ENCODE measurements at places on chromosomes 6 and 20.

DNA sequence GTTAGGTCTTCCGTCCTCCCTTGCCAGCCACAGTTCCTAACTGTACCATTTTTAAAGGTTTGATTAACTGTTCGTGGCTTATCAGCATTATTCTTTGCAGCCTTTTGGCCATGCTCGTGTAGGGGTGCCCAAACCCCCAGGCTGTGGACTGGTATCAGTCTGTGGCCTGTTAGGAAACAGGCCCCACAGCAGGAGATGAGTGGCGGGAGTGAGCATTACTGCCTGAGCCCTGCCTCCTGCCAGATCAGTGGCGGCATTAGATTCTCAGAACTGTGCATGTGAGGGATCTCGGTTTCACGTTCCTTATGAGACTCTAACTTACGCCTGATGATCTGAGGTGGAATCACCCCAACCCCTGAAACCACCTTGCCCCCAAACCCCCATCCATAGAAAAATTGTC is 79.3 kb downstream of the TBC1D7 start:
- DNase-seq = no peak

DNA sequence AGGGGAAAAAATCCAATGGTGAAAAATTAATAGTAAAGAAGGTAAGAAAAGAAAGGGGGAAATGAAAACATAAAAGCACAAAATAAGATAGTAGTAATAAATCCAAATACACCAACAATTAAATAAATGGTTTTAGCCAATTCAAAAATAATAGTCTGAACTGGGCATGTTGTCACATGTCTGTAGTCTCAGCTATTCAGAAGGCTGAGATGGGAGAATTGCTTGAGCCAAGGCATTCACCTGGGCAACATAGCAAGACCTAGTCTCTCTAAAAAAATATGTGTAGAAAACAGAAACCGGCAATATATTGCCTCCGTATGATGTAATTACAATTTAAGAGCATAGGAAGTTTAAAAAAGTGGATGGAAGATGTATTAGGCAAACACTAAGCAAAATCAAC is 311.3 kb upstream of the FERMT1 start:
- no peak for DNase-seq

DNA sequence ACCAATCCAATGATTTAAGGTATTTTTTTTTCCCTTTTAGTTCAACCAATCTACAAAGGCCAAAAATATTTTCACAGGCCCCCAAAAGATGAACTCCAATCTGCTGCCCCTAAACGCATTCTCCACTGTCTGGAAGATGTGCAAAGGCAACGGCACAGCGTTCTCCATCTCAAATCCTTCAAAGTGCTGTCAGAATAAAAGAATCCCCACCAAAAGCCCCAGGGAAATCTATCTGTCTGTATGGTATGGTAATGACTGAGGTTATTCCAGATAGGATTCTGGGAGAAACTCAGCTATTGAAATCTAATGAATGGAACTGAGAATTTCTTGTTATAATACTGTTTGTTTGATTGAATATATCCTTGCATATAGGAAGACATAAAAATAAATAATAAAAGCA is 217.8 kb upstream of the CCN2 start:
- no peak for DNase-seq

DNA sequence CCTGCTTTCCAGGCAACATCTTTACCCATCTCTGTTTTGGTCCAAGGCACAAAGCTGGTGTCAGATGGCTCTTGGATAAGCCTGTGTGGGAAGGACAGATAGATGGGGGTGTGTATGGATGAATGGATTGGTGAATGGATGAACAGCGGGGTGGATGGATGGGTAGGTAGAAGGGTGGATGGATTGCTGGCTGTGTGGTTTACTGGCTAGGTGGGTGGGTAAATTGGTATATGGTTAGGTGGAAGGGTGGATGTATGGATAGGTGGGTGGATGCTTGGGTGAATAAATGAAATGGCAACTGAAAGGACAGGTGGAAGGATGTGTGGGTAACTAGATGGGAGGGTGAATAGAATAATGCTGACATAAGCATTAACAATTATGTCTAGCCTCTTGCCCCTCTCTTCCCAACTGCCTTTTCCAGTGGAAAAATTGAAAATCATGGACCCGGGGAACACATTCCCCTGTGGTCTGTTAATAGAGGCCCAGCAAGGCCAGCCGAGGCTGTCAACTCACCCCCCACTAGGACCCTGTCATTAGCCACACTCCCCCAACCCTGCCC is 43.8 kb upstream of the RSPO4 start:
- DNase-seq = no peak

DNA sequence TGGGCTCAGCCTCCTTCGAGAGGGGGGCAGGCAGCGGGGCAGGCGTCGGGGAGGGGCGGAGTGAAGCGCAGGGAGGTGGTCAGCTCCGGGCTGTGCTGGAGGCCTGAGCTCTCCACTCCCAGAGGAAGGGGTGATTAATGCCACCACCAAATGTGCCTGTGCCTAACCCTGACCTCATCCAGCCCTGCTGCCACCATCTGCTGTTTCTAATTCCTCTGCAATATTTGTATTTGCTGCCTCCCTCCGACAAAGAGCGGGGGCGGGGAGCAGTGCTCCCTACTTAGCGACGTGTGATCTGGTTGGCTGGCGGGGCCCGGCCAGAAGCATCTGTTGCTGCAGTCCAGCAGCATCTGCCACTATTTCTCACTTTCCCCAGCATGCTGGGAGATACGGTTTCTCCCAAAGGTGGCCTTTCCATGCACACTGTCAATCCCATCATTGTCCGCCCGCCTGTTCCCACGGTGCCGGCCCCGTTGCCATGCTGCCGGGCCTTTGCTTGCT is 47.0 kb downstream of the DLL1 start:
- DNase-seq = no peak

GRCh38 chr6:31597006-31597405 is 4.2 kb upstream of the NCR3 start:
- no peak for DNase-seq

GRCh38 chr6:129369737-129370136 is 340.2 kb downstream of the ARHGAP18 start:
- DNase-seq = no peak

- no peak for DNase-seq
Measured at GRCh38 chr6:6886886-6887285, 220.9 kb upstream of the RREB1 start.

- DNase-seq = no peak
Measured at GRCh38 chr6:118791499-118791898, 102.5 kb upstream of the ASF1A start.

- no peak for DNase-seq
Measured at GRCh38 chr6:21450628-21451027, 142.9 kb upstream of the SOX4 start.

DNA sequence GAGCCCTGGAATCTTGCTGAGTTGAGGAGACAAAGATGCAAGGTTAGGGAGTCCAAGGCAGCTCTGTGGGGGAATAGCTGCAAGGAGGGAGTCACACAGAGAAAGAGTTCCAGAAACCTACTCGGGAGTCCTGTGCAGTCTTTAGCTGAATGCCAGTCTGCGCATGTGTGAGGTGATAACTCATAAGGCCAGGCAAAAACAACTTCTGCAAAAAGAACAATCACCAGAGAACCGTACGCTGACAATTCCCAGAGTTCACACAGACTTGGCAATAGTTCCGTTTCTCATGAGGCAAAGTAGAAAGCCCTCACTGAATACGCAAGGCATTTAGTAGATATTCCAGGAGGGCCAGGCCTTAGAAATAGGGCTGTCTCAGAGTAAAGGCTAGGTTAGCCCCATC is 135.2 kb upstream of the TAB2 start:
- DNase-seq = no peak

DNA sequence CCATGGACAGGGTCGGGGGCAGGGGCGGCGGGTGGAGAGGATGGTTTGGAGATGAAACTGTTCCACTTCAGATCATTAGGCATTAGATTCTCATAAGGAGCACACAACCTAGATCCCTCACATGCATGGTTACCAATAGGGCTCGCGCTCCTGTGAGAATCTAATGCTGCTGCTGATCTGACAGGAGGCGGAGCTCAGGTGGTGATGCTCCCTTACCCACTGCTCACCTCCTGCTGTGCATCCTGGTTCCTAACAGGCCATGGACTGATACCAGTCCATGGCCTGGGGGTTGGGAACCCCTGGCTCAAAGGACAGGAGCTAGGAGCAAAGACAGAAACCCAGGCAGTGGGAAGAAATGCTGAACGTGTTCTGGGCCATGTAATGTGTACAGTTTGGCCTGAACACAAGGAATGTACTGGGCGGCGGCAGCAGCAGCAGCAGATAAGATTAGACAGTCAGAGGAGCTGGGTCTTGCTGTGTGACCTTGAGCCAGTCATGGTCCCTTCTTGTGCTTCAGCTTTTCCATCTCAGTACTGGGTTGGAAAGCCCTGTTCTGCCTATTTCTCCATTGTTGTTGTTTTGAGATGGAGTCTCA is 4.7 kb upstream of the SPAG4 start:
- DNase-seq = no peak

GRCh38 chr6:13492357-13492756 is 5.0 kb upstream of the GFOD1 start:
- no peak for DNase-seq

DNA sequence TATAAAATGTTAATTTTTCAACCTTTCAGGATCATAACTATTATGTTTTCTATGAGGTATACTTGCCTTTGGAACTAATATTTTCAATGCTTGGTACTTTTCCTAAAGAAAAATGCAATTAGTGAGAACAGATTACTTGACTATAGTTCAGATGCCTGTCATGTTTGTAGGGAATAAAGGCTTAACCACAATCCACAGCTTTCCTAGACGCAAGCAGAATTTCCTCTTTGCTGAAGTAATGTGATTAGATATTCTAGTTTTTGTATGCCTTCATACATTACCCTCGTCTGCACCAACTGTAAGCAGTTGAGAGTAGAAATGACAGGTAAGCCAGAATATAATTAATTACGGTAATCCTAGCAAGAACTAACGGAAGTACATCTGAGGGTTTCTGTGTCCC is 581.4 kb upstream of the MMS22L start:
- no peak for DNase-seq

DNA sequence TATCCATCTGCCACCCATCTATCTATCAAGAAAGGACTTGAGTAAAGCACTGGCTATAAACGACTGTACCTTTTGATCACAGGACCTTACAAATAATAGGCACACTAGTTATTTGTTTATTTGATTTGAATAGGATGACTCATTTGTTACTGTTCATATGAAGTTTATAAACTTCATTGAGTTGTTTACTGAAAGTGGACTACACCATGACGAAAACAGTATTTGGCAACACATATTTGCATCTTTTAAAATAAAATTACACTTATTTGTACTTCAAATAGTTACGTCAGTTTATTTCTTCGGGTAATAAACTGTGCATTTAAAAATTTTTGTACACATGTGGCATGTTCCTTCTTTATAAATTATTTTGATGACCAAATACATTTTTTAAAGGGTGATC is 133.0 kb downstream of the OGFRL1 start:
- DNase-seq = no peak

GRCh38 chr6:7228662-7229375 is 84.2 kb downstream of the SSR1 start:
- DNase-seq = no peak

DNA sequence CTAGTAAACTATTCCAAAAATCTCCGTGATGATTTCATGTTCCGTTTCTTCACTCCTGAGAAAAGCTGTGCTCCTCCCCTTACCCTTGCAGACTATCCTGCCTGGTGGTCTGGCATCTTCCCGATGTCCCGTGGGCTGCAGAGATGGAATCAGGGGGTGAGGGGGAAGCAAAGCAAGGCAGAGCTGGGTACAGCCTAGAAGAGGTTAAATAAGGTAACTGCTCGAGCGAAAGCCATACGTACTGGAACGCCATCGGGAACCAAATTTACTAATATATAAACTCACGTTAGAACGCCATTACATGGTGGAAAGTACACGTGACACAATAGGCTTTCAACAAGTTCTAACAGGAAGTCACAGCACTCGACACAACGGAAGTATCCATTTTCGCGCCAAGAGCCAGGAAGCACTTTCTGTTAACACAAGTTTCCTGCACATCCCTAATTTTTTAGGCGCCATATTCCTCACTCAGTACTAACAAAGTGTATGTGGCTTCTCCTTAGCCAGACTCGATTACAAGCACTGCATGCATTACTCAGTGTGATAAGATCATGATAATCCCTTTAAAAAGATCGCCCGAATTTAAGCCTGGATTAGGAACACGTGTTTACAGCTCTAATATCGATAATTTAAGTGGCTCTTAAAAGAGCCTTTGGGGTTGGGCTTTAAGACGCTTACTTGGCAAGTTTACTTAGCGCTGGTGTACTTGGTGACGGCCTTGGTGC is 101.6 kb upstream of the PRSS16 start:
- DNase-seq = no peak

DNA sequence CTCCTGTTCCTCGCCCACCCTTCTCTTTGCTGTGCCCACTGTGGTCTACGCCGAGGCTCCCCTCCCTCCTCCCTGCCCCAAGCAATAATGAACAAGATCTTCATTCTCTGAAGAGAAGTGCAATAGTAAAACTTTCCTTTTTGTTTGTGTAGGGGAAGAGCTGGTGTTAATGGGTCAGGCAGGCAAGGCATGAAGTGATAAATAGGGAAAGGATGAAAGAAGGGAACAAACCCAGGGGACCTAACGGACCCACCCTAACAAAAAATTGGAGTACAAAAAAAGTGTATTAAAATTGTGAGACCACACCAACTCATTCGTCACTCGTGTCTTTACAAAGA is 66.9 kb downstream of the ZBTB2 start:
- no peak for DNase-seq

DNA sequence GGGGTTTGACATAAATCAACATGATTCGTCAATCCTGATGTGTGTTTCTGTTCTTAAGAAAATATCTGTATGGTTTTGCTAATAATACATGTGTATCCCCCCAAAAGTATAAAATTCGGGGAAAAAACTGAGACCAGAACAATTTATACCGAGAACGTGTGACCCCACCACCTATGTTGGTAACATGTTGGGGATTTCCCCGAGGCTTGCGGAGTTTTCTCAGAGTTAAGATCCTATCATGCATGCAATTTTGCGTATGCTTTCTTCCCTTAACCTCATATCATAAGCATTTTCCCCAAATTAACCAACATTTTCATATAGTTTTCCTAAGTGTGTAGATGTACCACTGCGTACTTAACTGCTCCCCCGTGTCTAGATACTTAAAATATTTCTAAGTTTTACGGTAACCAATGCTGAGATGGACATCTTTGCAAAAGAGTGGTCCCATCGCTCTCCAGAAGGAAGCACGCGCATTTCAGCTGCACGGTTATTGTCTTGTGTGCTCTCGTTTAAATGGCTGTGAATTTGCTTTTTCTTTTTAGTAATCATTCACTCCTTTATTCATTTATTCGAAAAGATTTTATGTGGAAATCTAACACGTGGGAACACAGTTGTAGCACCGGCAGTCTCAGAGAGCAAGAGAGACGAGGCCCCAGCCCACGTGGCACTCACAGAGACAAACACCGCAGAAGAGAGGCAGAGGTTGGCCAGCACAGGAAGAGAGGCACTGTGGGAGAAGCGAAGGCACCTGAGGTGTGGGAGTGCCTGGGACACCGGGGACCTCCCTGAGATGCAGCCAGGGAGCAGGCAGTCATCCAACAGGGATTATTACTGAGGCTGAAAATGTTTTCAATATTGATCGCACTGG is 13.2 kb upstream of the IRF4 start:
- DNase-seq = no peak

- DNase-seq = no peak
Measured at GRCh38 chr6:107911692-107912091, 46.3 kb downstream of the SEC63 start.

- peak; percentile 17 for DNase-seq
Measured at GRCh38 chr6:44304282-44305199, 8.6 kb downstream of the AARS2 start.
